Right hindlimb (tissue), 1 donor: ENCODE measurements at places on chromosomes 5 and 9.

- DNase-seq = no peak
Observed at GRCh38 chr9:36450110-36450732, 50.2 kb upstream of the RNF38 start.

GRCh38 chr9:98256756-98257155 lies 1.3 kb upstream of the TBC1D2 start:
- DNase-seq = no peak

DNA sequence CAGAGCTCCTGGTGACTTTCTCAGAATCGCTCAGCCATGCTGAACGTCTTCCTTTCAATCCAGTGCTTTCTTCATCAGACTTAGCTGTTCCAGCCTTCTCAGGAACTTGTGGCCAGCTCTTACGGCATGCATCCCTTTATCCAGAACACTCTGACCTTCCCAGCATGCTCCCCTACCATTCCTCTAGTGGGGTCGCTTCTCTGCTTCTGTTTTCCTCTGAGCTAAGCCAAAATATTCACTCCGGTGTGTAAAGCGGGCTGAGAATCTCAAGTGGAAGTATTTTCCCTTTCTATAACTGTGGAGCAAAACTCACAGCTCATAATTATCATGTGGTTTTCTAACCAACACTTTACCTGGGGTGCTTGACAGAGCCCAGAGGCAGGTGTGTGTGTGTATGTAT lies 6.2 kb downstream of the DCANP1 start:
- no peak for DNase-seq

DNA sequence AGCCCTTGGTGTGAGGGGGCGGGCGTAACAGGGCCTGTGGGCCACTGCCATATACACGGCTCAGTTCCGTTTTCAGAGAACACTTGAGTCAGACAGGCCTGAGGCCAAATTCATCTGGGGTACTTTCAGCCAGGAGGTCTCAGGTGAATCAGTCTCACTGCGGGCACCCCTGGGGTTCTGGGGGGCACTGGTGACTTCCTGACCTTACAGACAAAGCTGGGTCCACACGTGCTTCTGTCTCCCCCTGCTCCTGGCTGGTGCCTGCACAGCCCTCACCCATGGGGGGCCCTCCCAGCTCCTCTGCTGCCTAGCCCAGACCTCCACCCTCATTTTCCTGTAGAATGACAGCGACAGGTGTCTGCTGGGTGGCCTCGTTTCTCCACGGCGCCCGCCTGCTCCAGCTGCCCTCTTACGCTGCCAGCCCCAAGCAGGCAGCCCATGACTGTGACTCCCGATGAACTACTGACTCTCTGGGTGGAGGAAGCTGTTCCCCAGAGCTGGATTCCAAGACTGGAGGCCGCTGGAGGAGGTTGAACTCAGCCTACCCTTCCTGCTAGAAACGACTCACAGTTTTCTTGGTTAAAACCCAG lies 374.1 kb upstream of the IRX4 start:
- DNase-seq = peak; percentile 62

GRCh38 chr5:159353661-159354252 lies 23.5 kb upstream of the IL12B start:
- no peak for DNase-seq

GRCh38 chr5:169629847-169630548 lies 7.1 kb upstream of the DOCK2 start:
- DNase-seq = no peak

GRCh38 chr9:93253633-93254032 lies 69.7 kb downstream of the WNK2 start:
- no peak for DNase-seq

DNA sequence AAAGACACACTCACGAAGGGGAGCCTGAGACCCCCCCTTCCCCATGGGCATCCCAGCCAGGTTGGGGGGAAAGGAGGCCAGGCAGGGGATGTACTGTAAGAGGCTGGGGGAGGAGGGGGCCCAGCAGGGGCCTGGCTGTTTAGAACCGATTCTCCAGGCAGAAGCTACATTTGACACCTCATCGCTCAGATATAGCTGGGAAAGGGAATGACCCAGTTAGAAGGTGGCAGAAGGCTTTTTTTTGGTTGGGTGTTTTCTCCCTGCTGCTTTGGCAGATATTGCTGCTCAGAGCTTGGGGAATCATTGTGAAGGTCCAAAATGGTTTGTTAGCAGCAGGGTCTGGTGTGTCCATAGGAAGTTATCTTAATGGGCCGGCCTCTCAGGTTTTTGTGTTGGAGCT lies 6.0 kb downstream of the CDX1 start:
- DNase-seq = no peak

- no peak for DNase-seq
Observed at GRCh38 chr9:5787759-5788302, 45.1 kb downstream of the ERMP1 start.

DNA sequence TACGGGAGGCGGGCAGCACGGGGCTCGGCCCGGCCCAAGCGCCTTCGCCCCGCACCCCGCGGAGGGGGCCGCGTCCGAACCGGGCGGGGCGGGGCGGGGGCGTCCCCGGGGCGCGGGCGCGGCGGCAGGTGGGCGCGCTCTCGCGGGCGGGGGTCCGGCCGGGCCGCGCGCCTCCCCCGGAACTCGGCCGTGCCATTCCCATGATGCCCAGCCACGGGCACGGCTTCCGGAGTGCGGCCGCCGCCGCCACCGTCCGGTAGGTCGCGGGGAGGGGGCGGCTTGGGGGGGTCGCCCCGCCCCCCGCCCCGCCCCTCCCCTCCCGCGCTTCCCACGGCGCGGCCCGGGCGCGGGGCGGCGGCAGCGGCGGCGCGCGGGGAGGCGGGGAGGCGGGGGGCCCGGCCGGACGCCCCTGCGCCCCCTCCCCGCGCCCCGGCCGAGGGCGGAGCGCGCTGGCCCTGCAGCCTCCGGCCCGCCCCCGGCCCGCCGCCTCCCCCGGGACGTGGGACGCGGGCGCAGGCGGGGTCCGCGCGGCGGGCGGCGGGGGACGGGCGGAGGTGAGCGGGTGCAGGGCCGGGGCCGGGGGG lies at the start of gene PPP1R26:
TSS of gene PPP1R26 (plus strand) at position 314 of the 584 bp plus-strand sequence. CDS start 4,729 bp downstream, outside the sequence.
- DNase-seq = no peak

GRCh38 chr5:68240202-68240601 lies 24.6 kb downstream of the PIK3R1 start:
- DNase-seq = no peak

DNA sequence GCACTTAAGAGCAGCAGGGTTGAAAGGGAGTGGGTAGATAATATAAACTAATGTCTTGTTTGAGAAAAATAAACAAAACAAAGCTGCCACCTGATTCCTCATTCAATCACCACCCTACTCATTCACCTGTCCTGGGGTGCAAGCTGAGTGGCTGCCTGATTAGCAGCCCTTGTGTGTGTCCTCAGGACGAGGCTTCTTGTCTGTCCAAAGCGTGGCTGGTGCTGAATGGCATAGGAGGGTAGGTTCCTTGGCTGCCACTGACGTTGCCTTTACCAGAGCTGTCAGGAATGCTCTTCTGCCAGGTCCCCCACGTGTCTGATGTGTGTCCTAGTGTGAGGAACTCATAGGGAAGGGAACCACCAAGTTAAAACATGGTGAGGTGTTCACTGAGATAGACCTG lies 146.6 kb upstream of the SLC24A2 start:
- DNase-seq = no peak

DNA sequence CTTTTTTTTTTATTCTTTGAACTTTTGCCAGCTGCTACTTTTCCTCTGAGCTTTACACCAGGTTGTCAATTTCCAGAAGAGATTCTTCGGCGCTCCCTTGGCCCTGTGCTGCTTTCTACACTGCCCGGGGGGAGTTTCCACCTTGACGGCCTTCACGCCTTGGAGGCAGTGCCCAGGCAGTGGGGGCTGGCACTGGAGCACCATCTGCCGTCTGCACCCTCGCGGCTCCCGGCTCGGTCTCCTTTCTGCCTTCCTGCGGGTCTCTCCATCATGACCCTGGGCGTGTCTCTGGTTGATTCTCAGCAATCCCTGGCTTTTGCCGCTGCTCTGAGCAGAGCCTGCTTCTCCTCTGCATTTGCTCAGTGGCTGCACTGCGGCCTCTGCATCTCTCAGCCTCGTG lies 2.9 kb downstream of the SLC6A18 start:
- no peak for DNase-seq

GRCh38 chr5:50922942-50923767 lies 256.7 kb downstream of the PARP8 start:
- peak; percentile 26 for DNase-seq

DNA sequence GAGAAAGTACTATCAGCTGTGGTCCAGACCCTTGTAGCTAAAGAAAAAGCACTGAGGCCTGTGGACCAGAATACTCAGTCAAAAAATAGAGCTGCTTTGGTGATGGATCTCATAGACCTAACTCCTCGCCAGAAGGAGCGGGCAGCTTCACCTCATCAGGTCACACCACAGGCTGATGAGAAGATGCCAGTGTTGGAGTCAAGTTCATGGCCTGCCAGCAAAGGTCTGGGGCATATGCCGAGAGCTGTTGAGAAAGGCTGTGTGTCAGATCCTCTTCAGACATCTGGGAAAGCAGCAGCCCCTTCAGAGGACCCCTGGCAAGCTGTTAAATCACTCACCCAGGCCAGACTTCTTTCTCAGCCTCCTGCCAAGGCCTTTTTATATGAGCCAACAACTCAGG lies 8.9 kb downstream of the RAB24 start:
- DNase-seq = no peak

- DNase-seq = no peak
Observed at GRCh38 chr5:95347506-95348120, 43.6 kb upstream of the FAM81B start.

- no peak for DNase-seq
Observed at GRCh38 chr9:136121801-136122200, 3.1 kb upstream of the TMEM250 start.

DNA sequence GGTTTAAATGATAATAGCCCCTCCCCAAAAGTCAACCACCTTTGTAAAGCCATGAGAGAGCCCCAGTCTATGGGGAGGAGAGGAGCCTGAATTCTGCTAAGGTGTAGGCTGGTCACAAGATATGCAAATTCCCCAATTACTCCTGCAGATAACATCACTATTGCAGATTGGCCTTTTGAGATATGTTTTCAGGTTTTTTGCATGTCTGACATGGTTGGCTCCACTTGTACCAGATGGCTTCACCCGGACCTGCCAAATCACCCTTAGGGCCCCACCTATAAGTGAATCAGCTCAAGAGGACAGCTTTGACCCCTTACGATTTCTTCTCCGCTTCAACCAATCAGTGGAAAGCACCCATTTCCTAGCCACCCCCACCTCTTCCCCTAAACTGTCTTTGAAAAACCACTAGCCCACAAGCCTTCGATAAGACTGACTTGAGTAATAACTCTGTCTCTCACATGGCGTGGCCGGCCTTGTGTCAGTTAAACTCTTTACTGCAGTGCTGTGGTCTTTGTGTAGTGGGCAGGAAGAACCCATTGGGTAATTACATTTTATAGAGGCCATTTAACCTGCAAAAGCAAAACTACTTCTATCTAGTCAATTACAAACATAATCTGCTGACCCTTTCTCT lies 69.7 kb downstream of the PRLR start:
- DNase-seq = no peak

DNA sequence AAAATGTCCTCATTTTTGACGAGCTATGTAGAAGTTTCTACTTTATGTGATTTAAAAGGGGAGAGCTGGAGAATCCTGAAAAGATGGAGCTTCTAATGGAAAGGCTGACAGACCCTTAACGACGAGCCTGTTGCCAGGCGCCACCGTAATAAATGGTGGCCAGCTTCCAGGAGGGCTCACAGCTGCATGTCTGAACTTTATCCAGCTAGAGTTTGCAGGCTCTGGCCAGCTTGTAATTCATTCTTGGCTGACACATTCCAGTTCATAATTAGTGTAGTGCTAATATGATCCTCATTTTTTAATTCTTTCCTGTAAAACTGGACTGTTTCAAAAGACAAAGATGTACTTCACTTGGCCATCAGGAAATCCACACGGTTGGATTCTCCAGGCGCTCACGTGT lies 246.7 kb downstream of the GAS1 start:
- DNase-seq = peak; percentile 92

GRCh38 chr9:77710316-77710715 lies 62.2 kb upstream of the GNA14 start:
- no peak for DNase-seq

DNA sequence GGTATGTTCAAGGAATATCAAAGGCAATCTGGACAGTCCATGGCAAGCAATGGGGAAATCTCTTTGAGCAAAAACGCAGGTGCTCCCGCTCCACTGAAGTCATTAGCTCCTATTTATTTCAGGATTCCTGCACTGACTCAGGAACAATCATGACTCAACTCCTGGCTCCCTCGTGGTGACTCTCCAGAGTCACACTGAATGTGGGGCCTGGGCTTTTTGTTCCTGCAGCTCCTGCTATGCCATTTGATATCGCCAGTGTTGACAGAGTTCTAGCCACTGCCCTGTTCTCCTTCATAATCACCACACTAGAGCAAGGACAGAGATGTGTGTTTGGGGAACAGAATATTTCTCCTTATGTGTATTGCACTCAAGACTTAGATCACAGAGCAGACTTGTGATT lies 187.2 kb upstream of the ZNF462 start:
- no peak for DNase-seq
